Keratinocyte (primary cell): ENCODE measurements at places on chromosomes 7 and 10.

DNA sequence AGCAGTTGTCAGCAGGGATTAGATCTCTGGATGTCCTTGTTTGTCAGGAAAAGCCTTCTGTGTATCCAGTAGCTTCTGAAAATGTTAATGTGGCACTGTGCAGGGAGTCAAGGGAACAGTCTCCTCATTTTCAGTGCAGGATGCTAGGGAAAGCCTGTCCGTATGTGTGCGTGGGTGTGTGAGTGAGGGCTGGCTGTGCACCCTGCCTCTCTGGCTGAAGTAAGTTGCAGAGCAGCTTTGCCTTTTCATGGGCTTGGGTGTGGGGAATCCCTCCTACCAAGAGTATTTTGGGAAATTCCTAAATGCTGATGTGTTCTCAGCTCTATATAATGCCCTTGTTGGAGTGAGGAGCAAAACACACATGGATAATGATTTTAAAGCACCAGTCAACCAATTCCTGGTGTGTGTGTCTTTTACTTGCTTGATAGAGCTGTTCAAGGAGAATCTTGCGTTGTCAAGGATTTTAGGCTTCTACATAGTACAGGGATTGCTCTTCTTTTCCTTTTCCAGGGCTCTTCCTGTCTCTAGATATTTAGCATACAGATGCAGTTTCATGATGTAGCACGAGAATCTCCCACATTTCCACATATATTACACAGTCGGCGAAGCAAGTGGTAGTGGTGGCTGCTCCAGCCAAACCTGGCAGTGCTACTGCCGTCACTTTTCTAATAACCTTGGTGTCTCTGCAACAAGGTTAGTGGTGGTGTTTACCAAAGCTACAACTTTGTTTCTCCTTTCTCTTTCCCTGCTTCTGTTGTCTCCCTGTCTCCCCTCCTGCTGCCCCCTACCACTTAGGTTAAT, 92.8 kb downstream of the MCU start:
- DNase-seq = peak; percentile 28

GRCh38 chr7:115680921-115681320, 349.6 kb downstream of the TFEC start:
- no peak for DNase-seq

DNA sequence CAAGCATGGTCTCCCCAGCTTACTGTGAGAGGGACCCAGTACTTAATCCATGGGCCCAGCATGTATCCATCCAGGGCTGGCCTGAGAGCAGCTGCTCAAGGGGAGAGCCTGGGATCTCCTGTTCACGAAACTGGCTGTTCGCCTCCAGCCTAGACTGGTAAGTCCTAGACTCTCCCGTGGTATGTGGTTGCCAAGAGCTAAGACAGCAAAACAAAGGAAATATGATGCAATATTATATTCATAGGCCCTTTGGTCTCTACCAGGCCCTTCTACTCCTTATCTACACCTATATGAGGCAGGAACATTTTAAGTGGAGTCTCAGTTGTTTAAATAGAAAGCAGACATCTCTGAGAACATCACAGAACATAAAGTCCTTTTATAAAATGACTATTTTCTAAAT, 28.9 kb upstream of the STK17A start:
- DNase-seq = no peak

GRCh38 chr7:47049234-47049774, 532.6 kb downstream of the TNS3 start:
- no peak for DNase-seq

DNA sequence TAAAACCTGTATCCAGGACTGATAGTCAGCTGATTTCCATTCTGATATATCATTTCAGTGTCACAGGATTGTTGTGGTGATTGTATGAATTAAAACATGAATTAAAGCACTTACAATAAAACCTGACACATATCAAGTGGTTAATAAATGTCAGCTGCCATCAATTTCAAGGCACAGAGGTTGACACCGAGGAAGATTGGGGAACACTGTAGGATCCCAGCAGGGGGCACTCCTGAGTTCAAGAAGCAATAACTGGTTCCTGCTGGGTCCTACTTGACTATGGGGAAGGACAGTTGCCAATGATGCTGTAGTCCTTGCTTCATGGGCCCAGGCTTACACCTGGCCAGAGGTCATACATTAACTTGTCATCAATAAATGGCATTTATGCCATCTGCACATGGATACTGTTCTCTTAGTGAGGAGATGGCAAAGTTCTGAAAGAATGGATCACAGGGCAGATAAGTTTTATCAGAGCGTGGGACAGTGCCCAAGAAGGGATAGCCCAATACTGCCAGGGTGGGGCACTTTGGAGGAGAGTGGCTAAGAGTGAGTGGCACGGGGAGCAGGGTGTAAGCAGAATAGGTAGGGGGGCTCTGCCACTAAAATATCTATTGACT, 24.1 kb downstream of the FZD1 start:
- DNase-seq = no peak

GRCh38 chr10:124375353-124375614, 43.4 kb downstream of the OAT start:
- DNase-seq = no peak

GRCh38 chr7:101420436-101420835, 57.8 kb downstream of the COL26A1 start:
- no peak for DNase-seq

DNA sequence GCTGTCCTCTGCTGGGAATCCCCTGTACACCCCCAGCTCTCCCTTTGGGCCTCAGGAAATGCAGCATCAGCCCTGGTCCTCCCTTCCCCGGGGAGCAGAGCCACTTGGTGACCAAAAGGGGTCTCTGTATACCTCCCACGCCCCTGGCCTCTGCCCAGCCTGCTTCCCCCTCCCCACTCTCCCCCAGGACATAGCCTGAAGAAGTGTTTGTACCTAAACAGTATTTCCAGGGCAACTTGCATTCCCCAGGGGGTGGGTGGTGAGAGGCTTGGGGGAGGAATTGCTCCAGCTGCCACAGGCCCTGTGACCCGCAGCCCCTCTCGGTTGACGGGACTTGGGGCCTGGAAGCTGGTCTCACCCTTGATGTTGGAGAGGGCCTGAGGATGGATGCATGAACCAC, 39.3 kb downstream of the TMEM270 start:
- DNase-seq = no peak

DNA sequence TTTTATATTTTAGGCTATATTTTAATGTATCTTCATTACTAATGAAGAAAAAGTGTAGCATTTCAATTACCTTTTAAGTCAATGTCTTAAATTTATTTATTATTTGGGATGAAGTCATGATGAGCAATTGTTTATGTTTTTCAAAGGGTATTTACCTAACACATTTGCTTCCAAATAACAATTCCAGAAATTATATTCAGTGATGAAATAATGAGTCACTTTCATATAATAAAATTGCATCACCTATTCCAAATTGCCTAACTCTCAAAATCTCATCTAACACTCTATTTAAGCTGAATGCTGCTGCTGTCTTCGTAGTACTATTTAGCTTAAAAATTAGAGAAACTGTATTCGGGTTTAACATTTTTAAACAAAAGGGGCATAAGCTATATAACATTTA, 97.7 kb downstream of the PRKG1 start:
- no peak for DNase-seq

DNA sequence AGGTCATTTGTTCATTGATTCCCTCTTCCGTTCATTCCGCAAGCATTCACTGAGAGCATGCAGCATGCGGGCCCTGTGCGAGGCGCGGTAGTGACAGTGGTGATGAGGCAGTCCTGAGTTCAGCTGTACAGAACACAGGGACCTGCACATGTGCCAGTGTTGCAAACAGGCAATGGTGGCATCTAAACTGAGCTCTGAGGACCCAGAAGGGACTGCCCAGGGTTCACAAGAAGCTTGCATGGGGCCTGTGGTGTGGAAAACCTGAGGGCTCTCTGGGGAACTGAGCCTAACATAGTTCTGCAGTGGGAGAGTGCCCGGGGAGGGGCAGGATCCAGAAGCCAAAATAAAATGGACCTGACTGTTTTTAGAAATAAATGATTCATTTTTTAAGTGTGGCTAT, 13.2 kb downstream of the ZNF488 start:
- DNase-seq = no peak

GRCh38 chr7:138245682-138246081, 169.4 kb downstream of the AKR1D1 start:
- DNase-seq = no peak

DNA sequence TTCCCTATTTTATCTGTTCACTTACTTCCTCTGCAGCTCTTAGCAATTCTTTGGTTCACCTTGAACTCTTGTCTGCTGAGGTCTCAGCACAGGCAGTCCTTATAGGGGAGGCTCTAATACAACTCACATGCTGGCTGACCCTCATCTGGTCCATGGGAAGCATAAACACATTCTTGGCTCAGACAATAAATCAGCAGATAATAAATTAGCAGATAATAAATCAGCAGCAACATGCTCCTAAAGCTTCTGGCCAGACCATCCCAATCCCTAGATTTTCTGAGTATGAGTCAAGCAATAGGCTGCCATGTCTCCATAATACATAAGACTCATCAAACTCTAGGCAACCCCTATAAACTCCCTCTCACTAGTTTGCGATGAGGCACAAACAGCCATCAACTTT, 208.6 kb upstream of the STEAP4 start:
- DNase-seq = no peak

DNA sequence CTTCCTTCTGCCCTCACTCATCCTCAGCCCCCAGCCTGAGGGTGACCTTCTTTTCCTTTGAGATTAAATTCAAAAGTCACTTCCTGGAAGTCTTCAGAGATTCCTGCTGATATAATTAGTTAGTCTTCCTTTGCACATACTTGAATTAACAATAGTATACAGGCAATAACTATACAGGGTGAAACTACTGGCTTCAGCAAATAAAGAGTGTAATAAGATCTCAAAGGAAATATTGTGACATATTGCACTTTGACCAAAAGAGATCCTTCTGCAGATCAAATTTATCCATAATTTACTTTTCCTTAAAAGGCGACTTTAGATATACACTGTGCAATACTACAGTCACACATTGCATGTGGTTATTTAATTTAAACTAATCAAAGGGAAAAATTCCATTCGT, 123.8 kb downstream of the SEMA3A start:
- DNase-seq = no peak

- DNase-seq = no peak
These were observed 235.2 kb upstream of the NRP1 start for GRCh38 chr10:33569702-33570101.

- no peak for DNase-seq
These were observed 3.3 kb downstream of the INSYN2A start for GRCh38 chr10:127193125-127193524.

DNA sequence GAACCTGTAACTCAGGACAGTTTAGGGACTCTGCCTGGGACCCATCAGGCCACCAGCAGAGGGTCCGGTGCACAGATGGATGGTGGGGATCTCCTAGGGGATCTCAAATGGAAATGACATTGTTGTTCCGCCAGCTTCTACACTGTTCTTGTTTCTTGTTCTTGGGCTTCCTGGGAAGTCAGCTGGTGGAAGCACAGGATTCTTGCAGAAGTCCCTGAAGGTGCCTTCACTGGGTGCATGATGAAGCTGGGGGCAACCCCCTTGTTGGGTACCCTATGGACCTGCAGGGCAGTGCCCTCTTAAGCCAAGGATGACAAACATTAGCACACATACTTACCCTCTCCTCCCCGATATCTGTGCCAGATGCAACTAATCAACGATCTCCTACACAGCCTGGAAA, 18.6 kb downstream of the SFTPD start:
- DNase-seq = no peak

GRCh38 chr7:118496138-118496644, 271.7 kb downstream of the ANKRD7 start:
- no peak for DNase-seq

- DNase-seq = no peak
These were observed 151.9 kb downstream of the NEURL1 start for GRCh38 chr10:103645141-103646054.

- DNase-seq = no peak
These were observed 674 bp downstream of the AMZ1 start for GRCh38 chr7:2688409-2689342.

- no peak for DNase-seq
These were observed 26.0 kb upstream of the PRLHR start for GRCh38 chr10:118621304-118621942.

GRCh38 chr7:107386548-107387102, 83.2 kb upstream of the GPR22 start:
- no peak for DNase-seq

DNA sequence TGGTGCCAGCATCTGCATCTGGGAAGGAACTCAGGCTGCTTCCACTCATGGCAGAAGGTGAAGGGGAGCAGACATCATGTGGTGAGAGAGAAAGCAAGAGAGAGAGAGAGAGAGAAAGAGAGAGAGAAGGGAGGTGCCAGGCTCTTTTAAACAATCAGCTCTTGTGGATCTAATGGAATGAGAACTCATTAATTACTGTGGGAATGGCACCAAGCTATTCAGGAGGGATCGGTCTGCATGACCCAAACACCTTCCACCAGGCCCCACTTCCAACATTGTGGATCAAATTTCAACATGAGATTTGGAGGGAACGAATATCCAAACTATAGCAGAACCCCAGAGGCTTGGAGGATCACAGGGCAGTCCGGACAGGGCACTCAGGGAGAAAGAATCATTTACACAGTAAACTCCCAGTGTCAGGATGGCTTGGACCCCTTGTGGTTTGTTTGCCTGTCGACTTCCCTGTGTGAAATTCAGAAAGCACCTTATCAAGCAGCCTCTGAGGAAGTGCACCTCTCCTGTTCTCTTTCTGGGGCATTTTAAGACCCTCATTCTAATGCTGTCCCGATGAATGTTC, 308.5 kb downstream of the REEP3 start:
- DNase-seq = no peak

DNA sequence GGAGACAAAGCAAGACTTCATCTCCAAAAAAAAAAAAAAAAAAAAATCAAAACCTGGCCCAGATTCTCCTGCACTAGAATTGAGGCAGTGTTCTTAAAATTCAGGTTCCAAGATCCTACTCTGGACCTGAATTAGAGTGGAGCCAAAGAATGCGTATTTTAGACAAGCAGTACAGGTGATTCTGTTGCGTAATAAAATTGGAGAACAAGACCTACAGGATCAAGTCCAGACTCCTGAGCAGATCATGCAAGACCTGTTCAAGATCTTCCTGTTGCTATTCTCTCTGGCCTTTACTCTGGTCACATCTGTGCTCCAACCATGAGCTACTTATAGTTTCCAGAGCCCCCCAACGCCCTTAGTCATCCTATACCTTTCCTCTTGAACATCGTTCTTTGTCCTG, 51.5 kb upstream of the RSBN1L start:
- DNase-seq = no peak

DNA sequence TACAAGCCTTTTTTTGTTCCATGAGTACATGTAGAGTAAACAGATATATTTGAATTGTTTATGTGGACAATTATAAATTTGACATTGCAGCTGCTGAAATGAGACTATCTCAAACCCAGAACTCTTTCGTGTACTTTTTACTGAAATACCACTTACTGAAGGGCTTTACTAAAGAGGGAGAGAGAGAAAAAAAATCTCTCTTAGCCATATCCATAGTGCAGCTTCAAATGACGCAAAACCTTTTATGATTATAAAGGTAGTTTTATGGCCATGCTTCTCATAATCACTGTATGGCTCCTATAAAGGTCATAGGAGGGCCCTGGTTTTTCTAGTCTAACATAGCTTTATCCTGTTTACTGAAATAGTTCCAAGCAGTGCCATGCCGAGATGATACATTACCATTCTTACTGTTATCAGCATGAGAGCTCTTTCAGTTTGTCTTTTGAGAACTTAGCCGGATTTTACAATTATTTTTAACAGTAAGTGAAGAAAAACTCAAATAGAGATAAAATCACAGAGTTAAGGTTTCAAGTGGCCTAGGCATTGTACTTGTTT, 35.1 kb downstream of the KCND2 start:
- DNase-seq = no peak

GRCh38 chr10:74786126-74786525, 40.3 kb upstream of the KAT6B start:
- no peak for DNase-seq

GRCh38 chr10:85914720-85915119, 451.9 kb downstream of the GRID1 start:
- no peak for DNase-seq
